ENCODE measurements at places on chromosomes 2 and 18. TPM values are rescaled to one million over a fixed set of nuclear protein-coding genes. Genes with fewer than 3 reads are reported as not detected.

GRCh38 chr2:217836901-217837491 is 165.8 kb downstream of the TNS1 start:
- H3K27ac ChIP-seq: no peak overlapping the region
- H3K36me3 ChIP-seq: no peaks in the 10 kb centered on the region
- no peak overlapping the region for H3K4me3 ChIP-seq
- DNase-seq: no peak
- H3K27me3 ChIP-seq: no peaks in the 10 kb centered on the region

DNA sequence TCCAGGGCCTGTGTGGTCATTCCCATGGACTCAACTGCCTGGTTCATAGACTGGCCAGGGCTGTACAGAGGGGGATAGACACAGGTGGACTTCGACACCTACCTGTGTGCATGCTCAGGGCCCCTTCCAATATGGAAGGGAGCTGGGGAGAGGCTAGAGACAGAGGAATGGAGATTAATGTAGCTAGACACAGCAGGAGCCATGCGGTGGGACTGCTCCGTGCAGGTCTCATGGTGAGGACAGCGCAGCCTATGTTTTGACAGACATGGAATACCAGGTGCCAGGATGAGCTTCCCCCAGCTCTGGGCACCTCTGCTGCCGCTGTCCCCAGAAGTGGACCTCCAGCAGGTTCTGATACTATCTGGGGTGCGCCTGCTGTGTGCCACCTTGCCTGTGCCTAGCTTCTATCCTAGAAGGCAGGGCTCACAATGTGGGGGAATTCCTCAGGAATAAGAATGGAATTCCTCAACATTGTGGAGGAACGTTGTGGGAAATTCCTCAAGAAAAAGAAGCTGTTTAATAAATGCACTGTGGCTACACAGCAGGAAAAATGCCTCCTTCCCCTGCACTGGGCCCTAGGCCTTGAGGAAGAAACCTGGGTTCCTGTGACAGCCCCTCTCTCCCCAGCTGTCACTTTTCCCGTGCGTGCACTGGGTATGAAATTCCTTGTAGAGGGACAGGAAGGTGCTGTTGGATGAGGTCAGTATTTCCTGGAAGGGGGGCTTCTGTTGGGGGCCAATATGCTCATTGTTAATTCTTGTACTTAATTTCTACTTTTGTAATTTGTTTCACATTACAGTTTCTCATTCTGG is 7.3 kb downstream of the IL1R1 start:
- H3K4me1 ChIP-seq: no peaks in the 10 kb centered on the region
- H3K27ac ChIP-seq: no peak overlapping the region
- H3K4me3 ChIP-seq: no peak overlapping the region

- no peak for DNase-seq
- H3K27me3 ChIP-seq: peaks cover 14% of the 10 kb centered on the region
- H3K27ac ChIP-seq: no peak overlapping the region
- peaks cover under 1% of the 10 kb centered on the region for H3K4me1 ChIP-seq
- no peaks in the 10 kb centered on the region for H3K36me3 ChIP-seq
- no peak overlapping the region for H3K4me3 ChIP-seq
These were observed 6.4 kb upstream of the SH3BP4 start for GRCh38 chr2:234945339-234945873.

The C2orf74 gene
- total RNA-seq: 5.7 TPM

- H3K4me3 ChIP-seq: no peak overlapping the region
- no peaks in the 10 kb centered on the region for H3K36me3 ChIP-seq
- no peak for DNase-seq
- no peaks in the 10 kb centered on the region for H3K27me3 ChIP-seq
These were observed 125.4 kb upstream of the MYCN start for GRCh38 chr2:15814946-15815345.

GRCh38 chr2:137321566-137321965 is 556.2 kb downstream of the THSD7B start:
- H3K4me3 ChIP-seq: no peak overlapping the region
- no peaks in the 10 kb centered on the region for H3K4me1 ChIP-seq
- H3K27me3 ChIP-seq: no peaks in the 10 kb centered on the region
- H3K36me3 ChIP-seq: no peaks in the 10 kb centered on the region
- no peak overlapping the region for H3K27ac ChIP-seq
- no peak for DNase-seq

DNA sequence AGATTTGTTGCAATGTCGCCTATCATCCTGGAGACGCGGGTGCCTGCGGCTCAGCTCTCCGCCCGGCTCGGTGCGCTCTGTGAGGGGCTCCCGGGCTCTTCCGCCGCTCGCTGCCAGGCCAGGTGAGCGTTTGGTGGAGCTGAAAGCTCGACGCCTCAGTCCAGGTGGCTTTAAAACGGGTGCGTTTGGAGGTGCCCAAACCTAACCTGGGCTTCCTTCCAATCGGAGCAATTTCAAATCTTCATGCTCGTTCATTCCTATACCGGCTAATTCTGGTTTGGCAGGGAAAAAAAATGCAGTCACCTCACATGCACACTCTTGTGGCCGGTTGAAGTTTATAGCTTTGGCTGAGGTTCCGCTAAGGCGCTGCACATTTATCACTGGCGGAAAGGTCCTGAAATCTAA is at the start of gene SLC16A14:
Gene SLC16A14, minus strand, starts transcription at position 274 of the 405 bp plus-strand sequence. CDS start 9,572 bp downstream, outside the sequence.
- H3K4me1 ChIP-seq: peaks cover 18% of the 10 kb centered on the region
- peak; percentile 51 for DNase-seq
- no peaks in the 10 kb centered on the region for H3K36me3 ChIP-seq
- H3K27me3 ChIP-seq: no peaks in the 10 kb centered on the region
- peak within 1 kb of the TSS; percentile 54 for H3K4me3 ChIP-seq
- no peak within 1 kb of the TSS for H3K27ac ChIP-seq

- no peaks in the 10 kb centered on the region for H3K36me3 ChIP-seq
- H3K27me3 ChIP-seq: peaks cover 2% of the 10 kb centered on the region
- no peaks in the 10 kb centered on the region for H3K4me1 ChIP-seq
These were observed 30.2 kb upstream of the ITPRID2 start for GRCh38 chr2:181861379-181861778.

DNA sequence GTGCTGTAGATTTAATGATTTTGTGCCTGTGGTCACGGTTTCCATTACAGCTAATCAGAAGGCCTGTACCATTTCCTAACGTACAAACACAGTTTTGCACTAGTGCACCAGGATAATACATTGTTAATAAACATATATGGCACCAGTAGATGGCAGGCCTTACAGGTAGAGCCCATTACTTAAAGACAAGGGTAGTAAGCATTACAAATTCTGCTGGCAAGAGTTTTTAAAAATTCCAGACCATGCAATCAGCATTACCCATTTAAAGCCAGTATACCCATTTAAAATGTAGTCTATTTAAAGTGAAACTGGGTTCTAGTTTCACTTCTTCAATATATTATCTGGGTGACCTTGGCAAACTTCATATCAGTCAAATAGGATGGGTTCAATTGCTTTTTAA is 224.2 kb downstream of the NUP35 start:
- DNase-seq: no peak
- H3K27me3 ChIP-seq: no peaks in the 10 kb centered on the region
- H3K27ac ChIP-seq: no peak overlapping the region
- no peaks in the 10 kb centered on the region for H3K4me1 ChIP-seq
- no peak overlapping the region for H3K4me3 ChIP-seq
- no peaks in the 10 kb centered on the region for H3K36me3 ChIP-seq

DNA sequence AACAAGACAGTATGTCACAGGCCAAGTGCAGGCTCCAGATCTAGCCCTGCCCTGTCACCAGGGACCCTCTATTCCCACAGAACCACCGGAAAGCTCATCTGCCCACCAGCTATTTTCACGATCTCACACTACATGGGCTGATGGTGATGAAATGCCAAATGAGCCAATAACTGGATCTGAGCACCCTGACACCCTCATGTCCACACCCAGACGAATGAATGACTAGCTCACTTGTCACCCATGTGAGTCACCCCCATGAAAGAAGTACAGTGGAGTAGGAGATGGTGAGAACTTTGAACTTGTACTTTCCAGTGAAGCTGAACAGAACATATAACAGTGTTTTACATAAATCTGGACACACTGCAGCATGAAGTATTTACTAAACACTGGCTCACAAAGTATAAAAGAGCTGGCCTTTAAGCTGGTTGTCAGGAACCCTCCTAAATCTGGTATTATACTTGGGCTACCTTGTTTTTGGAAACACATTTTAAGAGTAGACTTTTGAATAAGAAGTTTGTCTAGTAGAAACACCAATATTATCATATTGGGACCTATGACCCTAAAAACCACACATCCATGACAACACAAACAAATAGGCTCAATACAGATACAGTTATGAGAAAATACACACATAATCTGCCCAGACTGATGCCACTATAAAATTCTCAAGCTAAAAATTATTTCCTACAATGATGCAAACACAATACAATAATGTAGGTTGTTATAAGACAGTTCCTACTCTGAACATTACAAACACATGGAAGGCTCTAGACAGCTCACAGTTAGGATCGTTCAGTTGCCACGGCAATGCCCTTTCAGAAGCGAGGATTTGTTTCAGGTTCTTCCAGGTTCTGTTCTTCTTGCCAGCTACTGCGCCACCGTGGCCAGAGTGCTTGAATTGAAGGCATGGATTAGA is 19.0 kb downstream of the INO80C start:
- H3K4me1 ChIP-seq: no peaks in the 10 kb centered on the region
- H3K36me3 ChIP-seq: peaks cover 2% of the 10 kb centered on the region
- H3K27me3 ChIP-seq: no peaks in the 10 kb centered on the region
- H3K4me3 ChIP-seq: no peak overlapping the region
- no peak overlapping the region for H3K27ac ChIP-seq
- DNase-seq: no peak

DNA sequence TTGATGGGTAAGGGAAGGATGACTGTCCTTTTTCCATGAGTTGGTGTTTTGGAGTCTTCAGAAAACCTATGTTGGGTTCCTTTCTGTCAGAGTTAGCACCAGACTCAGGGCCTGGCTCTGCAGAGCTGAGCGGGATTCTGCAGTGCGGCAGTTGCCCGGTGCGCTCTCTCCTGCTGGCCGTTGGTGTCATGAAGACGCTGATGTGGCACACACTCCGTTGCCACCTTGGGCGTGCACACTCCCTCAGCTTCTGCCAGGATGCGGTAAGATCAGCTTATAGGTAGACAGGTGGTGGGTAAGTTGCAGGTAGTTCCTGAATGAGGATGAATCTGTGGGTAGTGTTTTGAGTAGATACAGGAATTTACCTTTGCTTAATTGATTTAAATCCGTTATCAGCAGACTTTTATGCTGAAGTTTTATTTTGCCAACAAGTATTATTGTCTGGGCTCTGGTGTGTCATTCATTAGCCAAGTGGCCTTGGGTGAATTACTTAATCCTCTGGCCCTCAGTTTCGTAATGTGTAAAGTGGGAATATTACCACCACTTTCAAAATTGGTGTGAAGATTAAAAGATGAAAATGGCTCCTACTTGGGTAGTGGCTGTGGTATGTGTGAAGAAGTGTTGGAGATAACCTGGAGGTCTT is 26.8 kb downstream of the DGKD start:
- H3K36me3 ChIP-seq: peaks cover 14% of the 10 kb centered on the region
- peak overlapping the region; percentile 59 for H3K27ac ChIP-seq
- H3K4me1 ChIP-seq: peaks cover 73% of the 10 kb centered on the region
- DNase-seq: peak; percentile 40
- no peak overlapping the region for H3K4me3 ChIP-seq
- no peaks in the 10 kb centered on the region for H3K27me3 ChIP-seq

All from natural killer cell (primary cell).